ENCODE measurements at places on chromosomes 7 and 10.

- DNase-seq: no peak
These were observed 34.4 kb downstream of the ASAH2 start for GRCh38 chr10:50216894-50217293.

- no peak for DNase-seq
These were observed 3.7 kb downstream of the SND1 start for GRCh38 chr7:127655720-127656119.

- DNase-seq: no peak
These were observed 621.0 kb downstream of the PARD3 start for GRCh38 chr10:34193931-34194626.

DNA sequence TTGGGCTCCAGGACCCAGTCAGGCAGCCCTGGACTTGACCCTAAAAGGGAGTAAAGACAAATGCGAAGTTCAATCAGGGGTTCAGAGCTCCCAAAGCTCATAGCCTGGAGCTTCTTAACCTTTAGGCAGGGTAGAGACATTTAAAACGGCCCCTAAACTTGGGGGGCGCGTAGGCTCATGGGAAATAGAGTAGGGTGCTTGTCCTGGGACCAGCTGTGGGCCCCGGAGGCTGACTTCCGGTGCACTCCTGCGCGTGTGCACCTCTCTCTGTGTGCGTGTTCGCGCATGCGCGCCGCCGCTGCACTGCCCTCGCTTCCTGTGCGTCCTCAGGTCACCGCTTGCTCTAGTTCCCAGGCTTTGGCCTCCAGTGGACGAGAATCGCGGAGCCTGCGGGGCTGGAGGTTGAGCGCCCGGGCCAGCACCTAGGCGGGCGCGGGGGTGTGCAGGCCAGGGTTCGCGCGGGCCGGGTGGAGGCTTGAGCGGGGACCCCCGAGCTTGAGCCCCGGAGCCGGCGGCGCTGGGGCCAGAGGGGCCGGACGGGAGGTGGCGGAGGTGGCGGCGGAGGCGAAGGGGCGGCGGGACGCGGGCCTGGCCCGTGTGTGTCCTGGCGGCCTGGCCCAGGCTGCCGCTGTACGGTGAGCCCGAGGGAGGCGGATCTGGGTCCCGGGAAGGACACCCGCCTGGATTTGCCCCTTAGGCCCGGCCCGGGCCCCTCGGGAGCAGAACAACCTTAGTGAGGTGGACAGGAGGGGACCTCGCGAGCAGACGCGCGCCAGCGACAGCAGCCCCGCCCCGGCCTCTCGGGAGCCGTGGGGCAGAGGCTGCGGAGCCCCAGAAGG lies at the start of gene RBAK:
Gene RBAK, plus strand, starts transcription at position 303 of the 839 bp plus-strand sequence. CDS start 2,217 bp downstream, outside the sequence.
- DNase-seq: peak; percentile 76

- DNase-seq: no peak
These were observed 252.7 kb upstream of the FERD3L start for GRCh38 chr7:19397911-19398310.

GRCh38 chr7:28625432-28625831 lies 213.1 kb downstream of the CREB5 start:
- DNase-seq: no peak

DNA sequence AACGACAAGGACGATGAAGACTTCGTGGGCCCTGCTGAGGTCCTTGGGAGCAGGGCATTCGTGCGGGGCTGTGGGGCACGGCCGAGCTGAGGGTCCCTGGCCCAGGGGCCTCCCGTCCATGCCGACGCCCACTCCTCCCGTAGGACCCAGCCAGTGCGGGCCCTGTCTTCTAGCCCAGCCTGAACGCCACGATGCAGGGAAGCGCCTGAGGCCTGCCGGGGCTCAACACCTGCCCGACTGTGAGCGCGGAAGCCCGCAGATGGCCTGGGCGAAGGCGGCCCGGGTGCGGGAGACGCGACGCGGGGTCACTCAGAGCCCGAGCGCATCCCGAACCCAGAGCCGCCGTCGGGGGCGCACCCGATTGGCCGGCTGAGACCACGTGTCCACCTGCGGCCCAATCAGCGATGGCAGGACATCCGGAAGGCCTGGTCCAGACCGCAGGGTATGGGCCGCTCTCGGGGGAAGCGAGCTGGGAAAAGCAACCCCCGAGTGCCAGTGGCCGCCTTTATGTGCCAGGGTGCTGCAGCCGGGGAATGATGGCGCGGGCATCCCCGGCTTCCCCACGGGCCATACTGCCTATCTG lies 151.0 kb downstream of the NRF1 start:
- DNase-seq: no peak

DNA sequence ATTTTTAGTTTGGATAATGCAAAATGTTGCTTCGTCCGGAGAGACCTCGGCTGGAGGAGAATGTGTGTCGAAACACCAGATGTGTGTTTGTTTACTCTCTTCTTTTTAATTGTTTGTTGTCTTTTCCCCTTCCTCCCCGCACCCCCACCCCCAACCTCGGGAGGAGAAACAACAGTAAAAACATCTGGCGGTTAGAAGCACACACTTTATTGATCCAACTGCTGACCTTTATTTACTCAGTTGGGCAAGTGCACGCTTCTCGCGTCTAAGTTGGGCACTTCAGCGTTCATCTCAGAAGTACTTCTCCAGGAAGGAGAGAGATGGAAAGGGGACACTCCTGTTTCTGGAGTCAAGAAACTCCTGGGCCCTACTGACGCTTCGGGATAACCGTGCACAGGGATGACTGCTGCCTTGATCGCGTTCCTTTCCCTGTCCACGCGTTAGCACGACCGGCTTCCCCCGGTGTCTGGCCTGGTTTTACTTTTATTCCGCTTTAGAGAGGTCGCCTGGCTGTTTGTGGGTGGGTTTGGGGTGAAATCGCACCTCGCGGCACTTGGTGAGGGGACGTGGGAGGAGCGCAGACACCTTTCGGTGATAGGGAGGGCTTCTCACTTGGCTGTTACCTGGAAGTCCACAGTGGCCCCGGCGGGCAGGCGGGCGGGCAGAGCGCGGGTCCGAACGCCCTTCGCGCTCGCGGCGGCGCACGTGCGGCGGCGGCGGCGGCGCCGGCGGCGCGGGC lies 168.3 kb upstream of the PPP1R3A start:
- no peak for DNase-seq

GRCh38 chr7:39265641-39266591 lies 288.2 kb downstream of the POU6F2 start:
- no peak for DNase-seq

GRCh38 chr7:99314504-99314903 lies 11.2 kb upstream of the ARPC1A start:
- DNase-seq: no peak

DNA sequence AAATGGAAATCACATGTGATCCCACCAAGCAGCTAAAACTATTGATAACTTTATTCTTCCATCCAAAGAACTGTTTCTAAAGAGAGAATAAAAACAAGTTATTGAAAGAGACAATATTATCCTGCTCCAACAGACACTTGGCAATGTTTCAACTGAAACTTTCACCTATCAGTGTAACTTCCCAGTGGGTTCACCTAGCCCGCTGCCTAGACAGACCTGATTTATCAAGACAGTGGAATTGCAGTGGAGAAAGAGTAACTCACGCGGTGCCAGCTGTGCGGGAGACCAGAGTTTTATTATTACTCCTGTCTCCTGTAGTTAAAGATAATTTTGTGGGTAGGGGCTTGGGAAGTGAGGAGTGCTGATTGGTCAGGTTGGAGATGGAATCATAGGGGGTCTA lies 199.8 kb downstream of the AHR start:
- DNase-seq: no peak

- no peak for DNase-seq
These were observed 14.4 kb downstream of the STK32C start for GRCh38 chr10:132293201-132293812.

DNA sequence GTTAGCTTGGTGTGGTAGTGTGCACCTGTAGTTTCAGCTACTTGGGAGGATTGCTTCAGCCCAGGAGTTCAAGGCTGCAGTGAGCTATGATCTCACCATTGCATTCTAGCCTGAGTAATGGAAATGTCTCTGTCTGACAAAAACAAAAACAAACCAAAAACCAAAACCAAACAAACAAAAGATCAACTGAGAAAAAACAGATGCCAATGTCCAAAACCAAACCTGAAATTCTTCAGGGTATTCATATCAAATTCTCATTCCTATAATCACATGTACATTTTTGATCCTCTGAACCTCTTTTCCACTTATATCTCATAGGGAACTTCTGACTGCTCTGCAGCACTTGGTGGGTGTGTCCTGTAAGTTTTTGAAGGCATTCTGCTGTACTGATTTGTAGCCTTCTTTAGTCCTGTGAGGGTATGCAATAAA lies 87.0 kb downstream of the CDK6 start:
- DNase-seq: no peak

DNA sequence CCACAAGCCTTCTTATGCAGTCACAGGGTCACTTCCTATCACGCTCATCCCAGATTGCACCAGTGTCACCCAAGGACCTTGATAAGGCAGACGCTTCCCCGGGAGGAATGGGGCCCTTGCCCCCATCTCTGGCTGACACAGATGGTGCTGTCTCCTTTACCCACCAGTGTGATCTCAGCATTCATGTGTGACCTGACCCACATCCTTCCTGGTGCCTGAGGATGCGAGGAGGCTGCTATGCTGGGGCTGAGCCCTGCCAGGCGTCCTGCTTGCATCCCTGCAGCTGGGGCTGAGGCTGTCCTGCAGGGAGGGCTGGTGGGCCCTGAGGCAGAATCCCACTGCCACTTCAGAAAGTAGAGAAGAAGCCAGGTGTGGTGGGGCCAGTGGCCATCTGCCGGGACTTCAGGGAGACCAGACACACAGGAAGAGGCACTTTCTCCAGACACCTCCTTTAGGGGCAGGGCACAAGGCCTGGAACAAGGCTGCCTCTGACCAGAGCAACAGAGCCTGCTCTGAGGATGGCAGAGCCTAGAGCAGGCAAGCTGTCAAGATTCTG lies 35.3 kb downstream of the RASGEF1A start:
- DNase-seq: peak; percentile 11

GRCh38 chr7:158631574-158632195 lies 44.1 kb upstream of the PTPRN2 start:
- DNase-seq: no peak

DNA sequence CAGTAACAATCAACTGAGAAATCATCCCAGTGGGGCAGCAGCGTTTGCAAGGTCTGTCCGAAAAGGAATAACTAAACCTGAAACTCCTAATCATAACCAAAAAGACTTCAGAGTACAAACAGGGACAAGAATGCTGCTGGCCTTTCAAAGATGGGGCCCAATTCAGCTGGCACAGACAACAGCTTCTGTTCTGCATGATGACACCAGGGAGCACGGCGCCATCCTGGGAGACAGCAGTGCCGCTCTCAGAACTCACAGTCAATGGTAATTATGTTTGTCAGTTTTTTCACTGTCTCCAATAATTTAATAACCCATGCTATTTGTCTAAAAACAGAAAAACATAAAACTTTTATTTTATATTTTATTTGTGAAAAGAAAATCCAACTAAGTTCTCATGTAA lies 90.0 kb downstream of the LARP4B start:
- no peak for DNase-seq

GRCh38 chr10:68406111-68406814 lies 814 bp downstream of the RUFY2 start:
- no peak for DNase-seq

Data from T-helper 17 cell (primary cell).